Left lung (tissue), 14 donors: ENCODE measurements at places on chromosomes 1 and 21. TPM values are rescaled to one million over a fixed set of nuclear protein-coding genes. Genes with fewer than 3 reads are reported as not detected.

The RCSD1 gene
- total RNA-seq: 21.5 TPM

DNA sequence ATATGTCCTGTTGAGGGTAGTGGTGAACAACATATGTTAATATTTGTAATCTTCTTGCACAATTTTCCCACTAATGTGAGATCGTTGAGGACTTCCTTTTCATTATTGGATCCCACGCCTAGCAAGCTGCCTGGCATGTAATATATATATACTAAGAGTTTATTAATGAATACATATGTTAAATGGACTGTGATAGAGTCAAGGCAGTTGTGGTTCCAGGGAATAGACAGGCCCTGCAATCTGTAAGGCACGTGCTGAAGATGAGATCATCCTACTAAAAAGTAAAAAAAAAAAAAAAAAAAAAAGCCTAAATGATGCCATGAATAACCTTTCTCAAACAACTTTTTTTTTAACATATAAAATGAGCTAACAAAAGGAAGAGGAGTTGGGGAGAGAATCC, 28.9 kb downstream of the PLPPR5 start:
- H3K4me1 ChIP-seq: no peaks in the 10 kb centered on the region
- H3K27ac ChIP-seq: no peak overlapping the region
- H3K36me3 ChIP-seq: no peaks in the 10 kb centered on the region
- H3K27me3 ChIP-seq: no peaks in the 10 kb centered on the region

DNA sequence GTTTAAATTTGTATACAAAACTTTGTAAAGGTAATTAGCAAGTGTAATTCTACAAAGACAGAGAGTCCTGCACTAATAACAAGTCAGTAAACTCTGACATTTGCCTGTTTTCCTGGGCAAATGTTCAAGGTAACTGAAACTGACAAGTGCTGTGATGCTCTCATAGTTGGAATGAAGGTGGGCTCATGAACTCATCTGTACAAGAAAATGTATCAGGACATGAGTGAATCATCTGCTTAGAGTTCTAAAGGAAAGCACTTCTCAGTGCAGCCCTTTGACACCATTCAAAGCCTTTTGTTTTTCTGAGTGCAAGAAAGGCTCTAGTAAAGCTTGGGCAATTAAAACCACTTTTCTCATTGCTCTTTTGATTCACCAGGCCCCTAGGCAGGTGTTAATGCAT, 91.5 kb downstream of the UROD start:
- H3K4me1 ChIP-seq: no peaks in the 10 kb centered on the region
- no peak for DNase-seq
- H3K4me3 ChIP-seq: no peak overlapping the region
- no peaks in the 10 kb centered on the region for H3K36me3 ChIP-seq
- H3K27ac ChIP-seq: no peak overlapping the region

- H3K27ac ChIP-seq: no peak overlapping the region
- no peaks in the 10 kb centered on the region for H3K4me1 ChIP-seq
- peak; percentile 90 for DNase-seq
- no peaks in the 10 kb centered on the region for H3K27me3 ChIP-seq
- no peak overlapping the region for H3K4me3 ChIP-seq
Measured at GRCh38 chr1:234065794-234066447, 161.4 kb downstream of the SLC35F3 start.

DNA sequence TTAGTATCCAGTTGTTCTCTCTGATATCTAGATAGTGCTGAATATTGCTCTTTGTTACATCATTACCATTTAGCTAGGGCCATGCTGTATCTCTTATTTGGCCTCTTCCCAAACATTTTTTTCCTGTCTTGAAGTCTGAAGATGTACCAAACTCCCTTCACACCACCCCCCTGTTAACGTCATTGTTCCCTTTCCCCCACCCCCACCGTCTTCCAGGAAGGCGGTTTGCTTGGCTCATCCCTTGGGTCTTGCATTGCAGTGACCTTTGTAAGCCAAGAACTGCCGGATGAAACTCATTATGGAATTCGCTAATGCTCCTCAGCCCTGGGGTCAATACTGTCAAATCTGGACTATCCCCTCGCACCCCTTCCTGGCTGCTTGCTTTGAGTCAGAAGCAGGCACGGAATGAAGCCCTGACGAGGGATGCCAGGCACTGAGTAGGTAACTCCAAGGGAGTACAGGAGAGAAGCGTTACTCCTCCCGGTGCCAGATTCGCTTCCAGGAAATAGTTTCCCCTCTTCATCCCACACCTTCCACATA, 283.1 kb downstream of the TM2D1 start:
- no peak overlapping the region for H3K27ac ChIP-seq
- H3K27me3 ChIP-seq: no peaks in the 10 kb centered on the region
- H3K4me3 ChIP-seq: no peak overlapping the region
- peaks cover 5% of the 10 kb centered on the region for H3K4me1 ChIP-seq
- no peak for DNase-seq

- no peak overlapping the region for H3K4me3 ChIP-seq
- no peak overlapping the region for H3K27ac ChIP-seq
- no peak for DNase-seq
- peaks cover 5% of the 10 kb centered on the region for H3K36me3 ChIP-seq
- no peaks in the 10 kb centered on the region for H3K27me3 ChIP-seq
Measured at GRCh38 chr1:110012100-110012780, 22.2 kb upstream of the STRIP1 start.

DNA sequence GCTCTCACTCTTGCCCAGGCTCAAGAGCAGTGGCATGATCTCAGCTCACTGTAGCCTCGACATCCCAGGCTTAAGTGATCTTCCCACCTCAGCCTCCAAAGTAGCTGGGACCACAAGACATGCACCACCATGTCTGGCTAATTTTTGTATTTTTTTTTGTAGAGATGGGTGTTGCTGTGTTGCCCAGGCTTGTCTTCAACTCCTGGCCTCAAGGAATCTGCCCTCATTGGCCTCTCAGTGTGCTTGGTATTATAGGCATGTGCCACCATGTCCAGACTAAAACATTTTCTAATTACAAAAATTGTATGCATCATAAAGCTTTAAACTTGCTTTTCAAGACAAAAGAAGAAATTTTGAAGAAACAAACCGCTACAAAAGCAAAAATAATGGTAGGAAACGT, 20.1 kb downstream of the CBR1 start:
- no peak overlapping the region for H3K4me3 ChIP-seq
- no peak for DNase-seq
- H3K27ac ChIP-seq: no peak overlapping the region
- no peaks in the 10 kb centered on the region for H3K4me1 ChIP-seq
- H3K27me3 ChIP-seq: no peaks in the 10 kb centered on the region
- H3K36me3 ChIP-seq: no peaks in the 10 kb centered on the region
